ENCODE measurements at places on chromosomes 5 and 9.

- peak; percentile 5 for DNase-seq
Measured at GRCh38 chr5:172454358-172455086, at the start of gene SH3PXD2B. Gene SH3PXD2B, minus strand, starts transcription at chr5:172454525. Its CDS starts 173 bp downstream, at chr5:172454352.

DNA sequence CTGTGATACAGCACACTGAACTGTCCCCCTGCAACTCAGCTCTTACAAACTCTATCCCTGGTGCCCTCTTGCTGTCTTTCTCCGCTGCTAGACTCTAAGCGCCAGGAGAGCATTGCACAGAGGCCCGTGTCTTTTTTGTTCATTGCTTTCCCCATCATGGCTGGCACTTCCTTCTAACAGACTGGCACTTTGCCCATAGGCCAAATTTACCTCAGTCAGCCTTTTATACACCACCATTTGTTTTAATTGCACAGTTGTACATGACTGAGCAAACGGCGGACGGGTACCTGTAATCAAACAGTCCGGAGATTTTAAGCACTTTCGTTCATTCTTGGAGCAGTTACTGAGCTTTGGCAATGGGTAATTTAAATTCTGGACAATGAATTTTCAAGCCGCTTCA is 102.2 kb upstream of the CLINT1 start:
- no peak for DNase-seq

- DNase-seq = no peak
Measured at GRCh38 chr9:34179213-34180136, 632 bp downstream of the UBAP1 start.

DNA sequence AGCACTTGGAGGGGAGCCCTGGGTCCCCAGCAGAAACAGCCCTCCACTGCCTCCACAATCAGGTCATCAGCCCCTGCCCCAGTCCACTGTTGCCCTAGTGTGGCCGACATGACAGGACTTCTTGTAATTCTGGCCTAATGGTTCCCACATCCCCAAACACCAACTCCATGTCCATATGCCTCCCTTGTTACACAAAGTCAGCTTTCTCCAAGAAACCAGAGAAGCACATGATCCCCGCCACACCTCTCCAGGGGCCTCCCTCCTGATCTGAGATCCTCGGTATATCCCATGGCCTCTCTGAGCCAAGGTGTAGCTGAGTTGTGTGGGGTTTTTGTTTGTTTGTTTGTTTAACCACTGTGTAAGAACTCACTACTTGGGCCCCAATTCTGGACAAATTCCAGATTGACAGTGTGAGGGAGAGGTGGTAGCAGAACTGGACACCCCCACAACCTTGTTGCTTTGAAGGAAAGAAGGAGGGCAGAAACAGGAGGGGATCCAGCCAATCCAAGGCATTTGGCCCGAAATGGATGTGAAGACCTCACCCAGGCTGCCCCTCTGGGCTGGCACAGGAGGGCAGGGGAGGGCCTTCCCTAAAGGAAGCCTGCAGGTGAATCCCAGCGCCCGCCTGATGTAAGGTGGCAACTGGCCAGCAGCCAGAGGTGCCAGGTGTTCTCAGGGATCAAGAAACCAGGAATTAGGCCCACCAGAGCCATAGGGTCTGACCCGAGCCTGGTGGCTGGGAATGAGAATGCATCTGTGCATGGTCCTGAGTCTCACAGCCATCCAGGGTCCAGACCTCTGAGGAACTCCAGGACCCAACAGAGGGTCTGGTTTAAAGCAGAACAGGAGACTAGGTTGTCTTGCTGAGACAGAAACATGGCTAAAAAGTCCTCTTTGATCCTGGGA is 13.4 kb downstream of the IRF1 start:
- no peak for DNase-seq

DNA sequence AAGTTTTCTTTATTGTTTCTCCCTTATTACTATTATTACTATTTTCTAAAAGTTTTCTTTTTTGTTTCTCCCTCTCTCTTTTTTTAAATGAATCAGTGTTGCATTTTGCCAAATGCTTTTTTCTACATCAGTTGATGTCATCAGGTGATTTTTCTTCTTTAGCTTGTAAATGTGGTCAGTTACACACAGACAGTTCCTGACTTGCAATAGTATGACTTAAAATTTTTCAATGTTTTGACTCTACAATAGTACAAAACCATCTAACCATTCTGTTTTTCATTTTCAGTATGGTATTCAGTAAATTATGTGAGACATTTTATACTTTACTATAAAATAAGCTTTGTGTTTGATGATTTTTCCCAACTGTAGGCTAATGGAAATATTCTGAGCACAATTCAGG is 443.0 kb downstream of the GADD45G start:
- no peak for DNase-seq

- DNase-seq = no peak
Measured at GRCh38 chr9:70603020-70603411, 188.6 kb upstream of the KLF9 start.

DNA sequence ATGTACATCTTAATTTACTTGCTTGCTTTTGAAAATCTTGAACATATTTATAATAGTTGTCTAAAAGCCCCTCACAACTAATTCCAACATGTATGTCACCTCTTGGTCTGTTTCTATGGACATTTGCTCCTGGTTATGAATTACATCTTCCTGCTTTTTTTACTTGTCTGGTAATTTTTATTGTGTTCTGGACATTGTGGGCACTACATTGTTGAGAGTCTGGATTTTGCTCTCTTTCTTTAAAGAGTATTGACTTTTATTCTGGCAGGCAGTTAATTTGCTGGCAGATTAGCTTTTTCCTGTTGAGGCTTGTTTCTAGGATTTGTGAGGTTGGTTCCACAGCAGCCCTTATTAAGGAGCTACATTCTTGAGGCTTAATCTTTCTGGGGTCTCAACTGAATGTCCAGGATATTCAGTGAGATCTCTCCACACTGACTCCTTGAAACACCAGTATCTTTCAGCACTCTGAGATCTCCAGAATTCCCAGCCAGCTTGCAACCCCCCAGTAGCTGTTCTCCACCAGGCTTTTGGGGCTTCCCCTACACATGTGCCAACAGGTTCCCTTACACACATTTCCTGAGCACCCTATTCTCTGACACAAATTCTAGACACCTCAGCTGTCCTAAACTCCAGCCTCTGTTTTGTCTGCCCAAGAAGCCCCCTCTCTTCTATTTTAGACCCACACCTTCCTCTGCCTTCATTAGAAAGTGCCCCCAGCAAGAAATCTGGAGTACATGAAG is 27.4 kb downstream of the KIAA1191 start:
- DNase-seq = no peak

GRCh38 chr5:72034770-72035169 is 72.5 kb upstream of the MAP1B start:
- DNase-seq = no peak

GRCh38 chr5:639253-639530 is 27.1 kb downstream of the CEP72 start:
- DNase-seq = no peak

DNA sequence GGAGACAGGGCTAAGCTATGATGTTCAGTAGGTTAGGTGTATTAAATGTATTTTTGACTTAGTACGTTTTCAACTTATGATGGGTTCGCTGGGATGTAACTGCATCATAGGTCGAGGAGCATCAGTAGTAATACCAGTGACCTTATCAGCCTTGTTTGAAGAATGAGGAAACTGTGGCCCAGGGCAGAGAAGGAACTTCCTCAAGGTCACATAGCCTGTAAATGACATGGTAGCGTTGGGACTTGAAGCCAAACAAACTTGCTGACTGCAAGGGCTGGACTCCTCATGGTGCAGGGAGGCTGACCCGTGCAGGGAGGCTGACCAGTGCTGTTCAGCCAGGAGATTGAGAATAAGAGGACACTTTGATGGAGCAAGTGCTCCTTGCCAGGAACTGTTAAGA is 21.3 kb upstream of the PTPN3 start:
- DNase-seq = no peak

DNA sequence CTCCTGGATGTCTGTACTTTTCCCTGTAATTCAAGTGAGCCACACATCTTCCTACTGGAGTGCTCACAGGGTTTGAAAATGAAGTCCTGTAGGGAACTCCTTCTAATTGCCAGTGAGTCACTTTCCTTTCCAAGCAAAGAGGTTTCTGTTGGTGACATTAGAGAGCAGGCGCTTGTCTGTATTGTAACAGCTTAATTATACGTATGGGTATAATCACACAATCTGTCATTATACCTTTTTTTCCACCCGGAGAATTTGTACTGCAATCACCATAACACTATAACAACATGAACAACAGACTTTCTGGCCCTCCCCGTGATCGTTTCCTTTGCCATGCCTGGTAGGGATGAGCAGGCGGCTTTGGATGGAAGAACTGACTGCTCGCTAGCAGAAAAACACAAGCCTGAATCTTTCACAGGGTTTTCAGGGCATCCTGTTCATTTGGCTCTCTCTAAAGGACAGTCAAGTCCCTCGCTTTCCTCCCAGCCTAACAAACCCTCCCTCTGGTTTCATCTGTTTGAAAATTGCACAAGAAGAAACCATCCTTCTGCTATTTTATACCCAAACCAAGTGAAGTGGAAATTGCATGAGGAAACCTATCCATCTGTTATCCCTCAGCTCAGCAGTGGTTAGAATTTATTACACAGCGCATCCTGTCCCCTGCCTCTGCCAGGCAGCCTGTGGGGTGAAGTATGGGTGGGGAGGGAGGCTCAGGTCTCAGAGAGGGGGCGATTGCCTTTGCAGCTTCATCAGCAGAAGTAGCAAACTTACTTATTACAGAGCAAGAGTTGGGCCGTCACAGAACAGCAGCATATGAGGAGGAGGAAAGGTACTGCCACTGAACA is 307.0 kb upstream of the TLE4 start:
- no peak for DNase-seq

GRCh38 chr9:131980267-131981016 is 99.2 kb downstream of the MED27 start:
- no peak for DNase-seq

DNA sequence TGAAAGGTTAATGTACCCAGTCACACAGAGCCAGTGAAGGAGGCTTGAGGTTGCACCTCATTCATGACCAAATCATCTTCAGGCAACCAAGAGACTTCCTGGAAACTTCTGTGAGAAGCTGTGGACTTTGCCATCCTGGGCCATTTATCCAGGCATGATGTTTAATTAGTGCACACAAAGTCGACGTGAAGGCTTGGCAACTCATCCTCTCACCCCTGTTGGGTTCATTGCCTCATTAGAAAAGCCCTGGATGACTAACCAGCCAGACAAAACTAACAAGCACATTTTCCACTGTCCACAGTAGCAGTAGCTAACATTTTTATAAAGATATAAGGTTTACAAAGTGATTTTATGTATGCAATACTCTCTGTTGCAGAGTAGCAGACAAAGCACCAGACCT is 65.7 kb upstream of the ZNF462 start:
- DNase-seq = no peak

- no peak for DNase-seq
Measured at GRCh38 chr5:149922950-149923349, 21.6 kb downstream of the PDE6A start.

- no peak for DNase-seq
Measured at GRCh38 chr5:116063950-116064349, 20.9 kb upstream of the COMMD10 start.

DNA sequence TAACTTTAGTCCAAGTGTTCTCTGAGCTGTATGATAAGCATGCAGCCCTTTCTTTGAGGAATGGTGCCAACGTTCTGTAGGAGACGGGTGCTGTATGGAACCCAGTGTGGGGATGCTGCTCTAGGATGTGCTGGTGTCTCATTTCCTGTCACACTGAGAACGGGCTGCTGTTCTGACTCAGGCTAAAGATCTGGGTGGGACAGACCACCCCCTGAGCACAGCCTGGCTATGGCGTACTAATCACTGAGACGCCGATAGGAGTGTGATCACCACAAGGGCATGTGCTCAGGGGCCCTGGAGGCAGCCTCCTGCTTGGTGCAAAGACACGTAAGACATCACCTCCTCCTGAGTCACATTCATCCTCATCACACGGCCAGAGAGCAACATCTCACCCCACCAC is 240.4 kb downstream of the IRX2 start:
- no peak for DNase-seq

DNA sequence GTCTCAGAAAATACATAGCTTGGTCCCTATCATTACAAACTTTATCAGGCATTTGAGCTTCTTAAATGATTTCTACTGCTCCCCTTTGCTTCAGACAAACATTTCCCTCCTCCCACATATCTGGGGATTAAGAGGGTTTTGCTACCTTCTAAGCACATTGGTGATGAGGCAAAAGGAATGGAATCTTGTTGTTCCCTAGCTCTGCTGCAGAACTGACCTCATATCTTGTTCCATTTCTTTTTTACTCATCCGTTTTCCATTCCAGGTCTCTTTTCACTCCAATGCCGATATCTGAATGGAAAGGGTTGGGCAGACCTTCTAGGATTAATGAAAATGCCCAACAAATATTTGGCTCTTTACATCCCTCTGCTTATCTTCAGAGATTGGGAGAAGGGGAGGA is 444.6 kb downstream of the ZNF608 start:
- no peak for DNase-seq

GRCh38 chr9:95297316-95297715 is 20.2 kb downstream of the FANCC start:
- DNase-seq = no peak

DNA sequence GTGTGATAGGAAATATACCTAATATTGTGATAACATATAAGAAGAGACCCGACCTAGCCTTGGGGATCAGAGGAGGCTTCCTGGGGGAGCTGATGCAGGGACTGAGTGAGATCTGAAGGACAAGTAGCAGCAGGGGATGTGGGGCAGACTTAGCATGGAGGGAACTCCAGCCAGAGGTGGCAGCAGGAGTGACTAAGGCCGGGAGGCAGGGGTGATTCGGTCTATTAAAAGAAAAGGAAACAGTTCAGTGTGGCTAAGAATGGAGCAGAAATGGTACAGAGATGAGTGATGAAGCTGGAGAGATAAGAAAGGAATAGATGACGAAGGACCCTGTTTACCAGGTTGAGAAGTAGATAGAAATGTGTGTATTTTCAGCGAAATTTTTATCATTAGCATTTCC is 408.8 kb downstream of the ENC1 start:
- no peak for DNase-seq

GRCh38 chr9:80351612-80352011 is 779.8 kb downstream of the TLE4 start:
- no peak for DNase-seq

DNA sequence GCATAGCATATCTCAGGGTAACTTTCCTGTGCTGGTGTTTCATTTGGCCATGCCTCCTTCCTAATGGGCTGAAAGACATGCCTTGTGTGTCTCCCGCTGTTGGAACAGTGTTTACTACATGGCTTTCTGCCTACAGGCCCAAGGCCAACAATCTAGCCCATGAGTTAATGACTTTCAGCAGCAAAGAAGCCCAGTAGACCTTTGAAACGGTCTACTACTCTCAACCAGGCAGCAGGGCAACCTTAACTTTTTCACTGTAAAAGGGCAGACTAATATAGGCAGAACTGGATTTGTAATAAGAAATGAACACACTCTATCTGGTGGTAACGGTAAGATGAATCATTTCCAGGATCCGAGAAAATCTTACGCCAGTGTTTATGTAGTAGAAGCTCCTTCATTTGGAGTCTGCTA is 21.0 kb downstream of the C5orf15 start:
- DNase-seq = no peak
